ENCODE measurements at places on chromosomes 12 and 14.

GRCh38 chr12:1318327-1319031, 275.9 kb downstream of the FBXL14 start:
- no peak for DNase-seq

- no peak for DNase-seq
Measured at GRCh38 chr12:25017336-25017735, 68.4 kb upstream of the BCAT1 start.

GRCh38 chr12:105240228-105240627, 4.3 kb upstream of the APPL2 start:
- DNase-seq: no peak

GRCh38 chr12:68622250-68622649, 11.6 kb downstream of the RAP1B start:
- no peak for DNase-seq

GRCh38 chr12:5008661-5009060, 35.0 kb upstream of the KCNA5 start:
- no peak for DNase-seq

GRCh38 chr12:66713984-66714383, 35.1 kb upstream of the GRIP1 start:
- no peak for DNase-seq

- no peak for DNase-seq
Measured at GRCh38 chr14:22526218-22526617, 62.8 kb downstream of the DAD1 start.

DNA sequence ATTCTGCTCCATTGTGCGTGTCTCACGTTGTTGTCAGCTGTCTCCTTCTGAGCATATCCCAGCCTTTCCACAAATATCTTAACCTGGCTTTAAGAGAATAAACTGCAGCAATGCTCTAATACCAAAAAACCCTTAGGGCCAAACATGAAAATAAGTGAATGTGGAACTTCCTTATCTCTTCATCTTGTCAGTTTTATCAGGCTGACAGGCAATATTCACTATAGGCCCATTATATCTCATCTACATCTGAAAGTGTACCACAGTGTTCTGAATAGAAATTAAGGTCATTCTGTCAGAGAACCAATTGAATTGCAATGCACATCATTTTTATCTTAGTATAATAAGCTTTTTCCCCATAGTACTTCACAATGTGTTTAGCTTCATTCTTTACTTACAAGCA, 933.1 kb upstream of the FBXO33 start:
- no peak for DNase-seq

DNA sequence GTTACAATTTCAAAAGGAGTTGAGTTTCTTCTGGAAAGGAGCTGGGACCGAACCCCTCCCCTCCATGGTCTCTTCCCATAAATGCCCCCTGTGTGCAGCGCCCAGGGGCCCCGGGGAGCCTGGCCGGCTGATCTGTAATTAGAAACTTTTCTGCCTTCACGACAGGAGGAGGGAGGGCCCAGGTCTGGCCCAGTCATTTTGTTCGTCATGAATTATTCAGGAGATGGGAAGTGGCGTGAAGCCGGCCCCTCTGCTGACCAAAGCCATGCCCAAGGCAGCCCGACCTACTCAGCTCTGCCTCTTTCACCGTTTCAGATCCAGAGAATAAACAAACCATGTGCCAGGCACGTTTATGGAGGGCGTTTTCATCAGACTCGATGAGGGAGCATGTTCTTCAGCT, 33.3 kb upstream of the MSI1 start:
- DNase-seq: no peak

DNA sequence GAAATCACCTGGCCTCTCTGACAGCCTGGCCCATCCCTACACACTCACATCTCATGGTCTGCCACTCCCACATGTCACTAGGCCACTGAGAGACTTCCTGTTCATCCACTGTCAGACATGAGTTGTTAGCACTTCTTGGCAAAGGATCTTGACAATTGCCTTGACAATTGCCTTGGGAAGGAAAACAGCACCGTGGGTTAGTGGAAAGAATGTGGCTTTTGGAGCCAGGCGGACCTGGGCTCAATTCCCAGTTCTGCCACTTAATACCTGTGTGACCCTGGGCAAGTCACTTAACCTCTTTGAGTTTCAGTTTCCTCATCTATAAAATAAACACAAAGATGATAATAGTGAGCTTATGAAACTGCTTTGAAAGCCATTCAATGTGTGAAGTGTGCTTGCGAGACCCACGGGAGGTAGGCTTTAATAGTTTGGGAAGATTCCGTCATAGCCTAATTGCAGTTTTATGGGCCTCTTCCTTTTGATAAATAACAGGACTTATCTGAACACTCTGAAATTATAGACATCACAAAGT, 250.4 kb downstream of the C12orf75 start:
- no peak for DNase-seq

- DNase-seq: no peak
Measured at GRCh38 chr12:31984806-31985591, 25.8 kb downstream of the RESF1 start.

DNA sequence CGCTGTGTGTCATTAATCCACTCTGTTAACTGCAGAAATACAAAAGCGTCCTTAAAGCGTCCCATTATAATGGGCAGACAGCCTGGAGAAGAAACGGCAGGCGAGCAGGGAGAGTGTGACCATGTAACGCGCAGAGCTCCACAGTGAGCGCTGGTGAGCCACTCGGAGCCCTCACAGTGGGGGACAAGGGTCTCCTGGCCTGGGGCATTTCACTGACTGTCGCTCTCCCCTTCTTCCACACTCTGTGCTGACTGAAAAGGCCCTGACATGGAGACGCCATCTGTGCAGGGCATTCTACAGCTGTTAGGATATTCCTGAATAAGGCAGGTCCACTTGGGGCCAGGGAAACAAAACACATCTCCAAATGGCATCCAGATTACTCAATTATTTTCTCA, 24.2 kb downstream of the CCDC92 start:
- DNase-seq: no peak

DNA sequence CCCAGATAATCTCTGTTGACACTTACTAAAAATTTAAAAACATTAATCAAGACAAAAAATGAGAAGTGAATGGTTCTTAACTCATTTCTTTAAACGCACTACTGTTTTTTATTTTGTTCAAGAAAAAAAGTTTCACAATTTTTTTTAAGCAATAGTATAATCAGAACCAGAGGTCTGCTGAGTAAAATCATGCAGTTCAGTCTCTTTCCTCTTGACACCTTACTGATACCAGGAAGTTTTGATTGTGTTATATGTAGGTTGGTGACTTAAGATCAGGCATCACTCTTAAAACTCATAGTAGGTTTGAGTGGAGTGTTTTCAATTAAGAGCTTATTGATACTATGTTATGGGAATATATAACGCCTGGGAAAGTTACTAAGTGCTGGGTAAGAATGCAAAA, 121.4 kb downstream of the TRMT5 start:
- no peak for DNase-seq

DNA sequence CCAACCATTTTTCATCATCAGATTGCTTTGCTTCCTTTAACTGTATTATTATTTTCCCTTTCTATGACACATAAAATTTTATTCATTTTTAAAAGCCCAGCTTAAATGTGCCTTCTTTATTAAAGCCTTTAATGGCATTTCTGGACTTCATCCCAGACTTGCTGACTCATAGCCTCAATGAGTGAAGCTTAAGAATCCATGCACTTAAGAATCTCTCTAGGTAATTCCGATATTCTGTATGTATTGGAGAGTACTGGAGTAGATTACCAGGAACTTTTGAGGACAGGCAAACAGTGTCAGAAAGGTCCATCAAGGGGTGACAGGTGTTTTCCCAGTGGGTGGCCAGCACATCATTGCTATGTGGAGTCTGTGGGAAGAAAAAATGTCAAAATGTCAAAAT, 107.9 kb downstream of the PTPRQ start:
- DNase-seq: no peak

DNA sequence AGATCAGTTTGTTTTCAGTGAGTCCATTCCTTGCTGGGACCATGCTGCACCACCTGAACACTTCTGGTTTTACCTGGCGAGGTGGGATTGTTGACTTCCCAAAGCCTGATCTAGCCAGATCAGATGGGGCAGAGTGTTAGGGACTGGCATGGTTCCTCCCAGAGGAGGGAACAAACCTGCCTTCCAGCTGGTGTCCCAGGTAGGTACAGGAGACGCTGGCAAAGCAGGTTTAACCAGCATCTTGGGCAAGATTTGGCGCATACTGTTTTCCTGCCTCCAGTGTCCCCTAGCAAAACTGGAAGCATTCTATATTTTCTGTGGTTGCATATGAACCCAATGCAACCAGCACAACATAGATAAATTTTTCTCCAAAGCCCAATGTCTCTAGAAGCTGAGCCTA, 14.6 kb upstream of the FOS start:
- DNase-seq: no peak

GRCh38 chr12:48446161-48446776, 26.1 kb upstream of the ANP32D start:
- no peak for DNase-seq

DNA sequence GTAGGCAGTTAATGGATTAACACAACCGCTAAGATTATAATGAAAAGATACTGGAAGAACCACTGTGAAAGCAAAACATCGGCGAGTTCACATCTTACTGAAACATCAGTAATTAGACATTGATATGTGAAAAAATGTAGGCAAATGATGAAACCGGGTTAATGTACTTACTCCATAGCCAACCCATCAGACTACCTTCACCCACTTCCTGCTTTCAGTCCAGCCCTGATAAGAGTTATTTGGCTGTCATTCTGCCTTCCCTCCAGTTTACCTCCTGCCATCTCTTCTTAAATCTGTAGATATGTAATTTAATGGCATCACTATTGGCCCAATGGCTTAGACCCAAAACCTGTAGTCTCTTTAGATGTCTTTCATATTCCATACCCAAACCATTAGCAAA, 46.0 kb upstream of the LGR5 start:
- no peak for DNase-seq

- DNase-seq: no peak
Measured at GRCh38 chr14:36658123-36659009, 3.3 kb upstream of the PAX9 start.

DNA sequence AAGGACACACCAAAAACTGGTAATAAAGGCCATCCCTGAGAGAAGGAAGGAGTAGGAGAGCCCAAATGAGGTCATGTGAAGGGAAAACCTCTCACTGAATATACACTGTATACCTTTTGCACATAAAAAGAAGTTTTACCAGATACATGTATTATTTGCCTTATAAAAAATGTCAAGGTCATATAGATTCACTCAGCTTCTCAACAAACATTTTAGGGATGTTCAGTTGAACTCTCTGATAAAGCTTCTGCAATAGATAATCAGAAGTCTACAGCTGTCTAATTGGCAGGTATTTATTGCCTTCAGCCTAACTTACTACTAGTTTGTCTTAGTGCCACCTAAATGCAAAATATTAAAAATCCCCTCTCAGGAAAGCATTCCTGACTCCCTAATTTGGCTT, 8.7 kb downstream of the SLC11A2 start:
- no peak for DNase-seq

GRCh38 chr12:109963330-109963729, 32.8 kb downstream of the GIT2 start:
- no peak for DNase-seq

DNA sequence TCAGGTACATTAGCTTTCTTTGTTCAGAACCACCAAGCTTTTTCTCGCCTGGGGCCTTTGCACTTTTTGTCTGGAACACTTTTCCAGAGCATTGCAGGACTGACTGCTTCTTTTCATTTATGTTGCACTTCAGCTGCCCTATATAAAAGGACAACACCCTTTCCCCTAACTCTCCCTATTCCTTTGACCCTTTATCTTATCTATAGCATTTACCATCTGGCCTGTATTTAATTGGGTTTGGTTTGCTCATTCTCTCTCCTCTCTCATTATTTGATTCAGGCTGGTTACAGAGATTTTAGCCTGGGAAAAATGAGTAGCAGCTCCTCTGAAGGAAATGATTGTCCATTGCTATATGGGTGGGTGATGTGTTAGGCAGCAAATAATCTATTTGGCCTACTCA, 165.4 kb downstream of the KICS2 start:
- DNase-seq: no peak

DNA sequence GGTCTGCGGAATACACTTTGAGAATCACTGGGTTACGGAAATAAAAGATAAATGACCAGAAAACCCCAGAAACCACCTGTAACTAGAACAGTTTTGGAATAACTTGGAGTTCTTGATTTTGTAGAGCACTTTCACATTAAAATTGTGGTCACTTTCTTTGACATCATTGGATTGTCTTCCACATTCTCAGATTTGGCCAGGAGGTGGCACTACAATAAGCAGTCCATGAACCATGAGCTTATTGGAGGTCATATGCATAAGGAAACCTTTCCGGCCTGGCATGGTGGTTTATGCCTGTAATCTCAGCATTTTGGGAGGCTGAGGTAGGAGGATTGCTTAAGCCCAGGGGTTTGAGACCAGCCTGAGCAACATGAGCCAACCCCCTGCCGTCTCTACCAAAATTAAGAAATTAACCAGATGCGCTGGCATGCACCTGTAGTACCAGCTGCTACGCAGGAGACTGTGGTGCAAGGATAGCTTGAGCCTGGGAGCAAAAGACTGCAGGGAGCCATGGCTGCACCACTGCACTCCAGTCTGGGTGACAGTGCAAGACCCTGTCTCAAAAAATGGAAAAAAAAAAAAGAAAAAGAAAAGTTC, 107.7 kb upstream of the CAND1 start:
- DNase-seq: no peak

DNA sequence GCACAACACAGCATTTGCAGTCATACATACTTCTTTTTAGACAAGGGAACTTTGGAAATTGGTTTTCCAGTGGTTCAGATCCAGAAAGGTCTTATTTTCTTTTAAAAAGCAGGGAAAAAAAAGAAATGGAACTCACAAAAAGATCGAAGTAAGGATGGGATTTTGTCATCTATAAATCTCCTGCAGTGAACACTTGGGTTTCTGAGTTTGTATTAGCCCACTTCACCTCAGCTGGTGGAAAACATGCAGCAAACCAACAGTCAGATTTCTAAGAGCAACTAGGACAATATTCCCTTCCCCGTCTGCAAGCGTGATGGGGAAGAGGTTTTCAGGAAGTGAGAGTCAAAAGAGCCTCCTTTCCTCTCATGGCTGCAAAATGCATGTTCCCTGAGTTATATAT, 4.6 kb downstream of the MYF5 start:
- DNase-seq: no peak

DNA sequence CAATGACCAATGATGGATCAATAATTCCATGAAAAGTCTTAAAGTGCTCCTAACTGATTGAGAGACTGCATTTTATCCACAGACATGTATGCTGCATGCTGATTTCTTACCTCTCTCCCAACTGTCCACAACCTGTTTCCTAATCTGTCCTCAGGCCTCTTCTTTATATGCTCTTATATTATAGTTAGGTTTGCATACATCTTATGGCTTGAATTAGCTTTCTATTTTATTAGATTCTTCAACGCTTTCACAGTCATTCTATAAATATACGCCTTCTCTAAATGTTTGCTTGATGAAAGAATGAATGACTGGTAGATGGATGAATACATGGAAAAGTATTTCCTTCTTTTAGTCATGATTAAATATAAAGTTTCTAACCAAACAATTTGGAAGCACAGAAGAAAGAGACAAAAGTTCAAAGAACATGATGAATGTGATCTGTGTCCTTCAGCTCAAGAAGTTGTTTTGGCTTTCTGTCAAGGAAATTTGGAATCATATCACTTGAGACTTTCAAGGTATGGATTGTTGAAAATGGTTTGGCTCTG, 91.8 kb upstream of the NPAS3 start:
- no peak for DNase-seq

- DNase-seq: no peak
Measured at GRCh38 chr12:29700761-29701481, 82.8 kb downstream of the TMTC1 start.
